Activated gamma-delta T cell (primary cell): ENCODE measurements at places on chromosomes 11 and 22.

GRCh38 chr11:108853864-108854263 is 189.0 kb downstream of the DDX10 start:
- DNase-seq = no peak

DNA sequence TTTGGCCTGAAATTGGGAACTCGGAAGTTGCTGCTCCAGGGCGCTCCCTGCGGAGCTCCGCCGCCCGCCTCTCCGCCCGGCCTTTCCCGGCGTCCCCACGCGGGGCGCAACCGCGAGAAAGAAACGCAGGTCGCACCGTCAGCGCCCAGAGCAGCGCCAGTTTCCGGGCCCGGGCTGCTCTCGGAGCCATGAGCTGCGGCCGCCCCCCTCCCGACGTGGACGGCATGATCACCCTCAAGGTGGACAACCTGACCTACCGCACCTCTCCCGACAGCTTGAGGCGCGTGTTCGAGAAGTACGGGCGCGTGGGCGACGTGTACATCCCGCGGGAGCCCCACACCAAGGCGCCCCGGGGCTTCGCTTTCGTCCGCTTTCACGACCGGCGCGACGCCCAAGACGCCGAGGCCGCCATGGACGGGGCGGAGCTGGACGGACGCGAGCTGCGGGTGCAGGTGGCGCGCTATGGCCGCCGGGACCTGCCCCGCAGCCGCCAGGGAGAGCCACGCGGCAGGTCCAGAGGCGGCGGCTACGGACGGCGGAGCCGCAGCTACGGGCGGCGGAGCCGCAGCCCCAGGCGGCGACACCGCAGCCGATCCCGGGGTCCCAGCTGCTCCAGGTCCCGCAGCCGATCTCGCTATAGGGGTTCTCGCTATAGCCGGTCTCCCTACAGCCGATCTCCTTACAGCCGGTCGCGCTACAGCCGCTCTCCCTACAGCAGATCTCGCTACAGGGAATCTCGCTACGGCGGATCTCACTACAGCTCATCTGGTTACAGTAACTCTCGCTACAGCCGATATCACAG is 521 bp downstream of the SRSF8 start:
- peak; percentile 63 for DNase-seq

- DNase-seq = no peak
These were observed 103.9 kb downstream of the TIMP3 start for GRCh38 chr22:32905400-32905799.

DNA sequence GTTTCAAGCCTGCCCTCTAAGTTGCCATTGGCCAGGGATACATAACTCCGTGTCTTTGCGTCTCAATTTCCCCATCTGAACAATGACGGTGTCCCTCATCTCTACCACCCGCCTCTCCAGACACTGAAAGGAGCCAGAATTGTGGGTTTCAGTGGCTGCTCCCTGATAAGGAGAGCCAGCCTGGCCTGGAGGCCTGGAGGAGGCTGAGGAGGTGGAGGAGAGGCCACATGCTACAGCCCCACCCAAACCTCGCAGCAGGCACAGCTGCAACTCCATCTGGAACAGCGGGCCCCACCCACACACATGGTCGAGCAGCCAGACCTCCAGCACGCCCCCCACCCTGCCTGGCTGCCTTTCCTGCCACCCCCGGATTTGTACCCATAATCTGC is 34.4 kb upstream of the CD82 start:
- no peak for DNase-seq

DNA sequence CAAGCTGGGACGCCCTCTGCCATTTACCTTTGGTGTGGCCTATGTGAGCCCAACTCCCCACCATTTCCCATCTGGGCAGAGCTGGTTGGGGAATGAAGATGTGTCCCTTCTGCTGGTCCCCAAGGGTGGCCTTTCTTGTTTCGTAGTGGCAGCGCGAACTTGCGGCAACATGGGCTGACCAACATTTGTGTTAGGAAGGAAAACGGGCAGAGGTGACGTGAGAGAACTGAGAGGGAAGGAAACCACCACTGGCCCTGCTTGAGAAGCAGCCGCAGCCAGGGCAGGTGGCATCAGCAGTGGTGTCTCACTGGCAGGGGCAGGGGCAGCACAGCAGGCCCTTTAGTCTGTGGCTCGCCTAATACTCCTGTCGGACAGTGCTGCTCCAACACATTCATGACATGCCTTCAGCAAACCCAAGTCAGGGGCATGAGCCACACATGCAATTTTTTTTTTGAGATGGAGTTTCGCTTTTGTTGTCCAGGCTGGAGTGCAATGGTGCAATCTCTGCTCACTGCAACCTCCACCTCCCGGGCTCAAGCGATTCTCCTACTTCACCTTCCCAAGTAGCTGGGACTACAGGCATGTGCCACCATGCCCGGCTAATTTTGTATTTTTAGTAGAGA is 29.9 kb downstream of the LRRC74B start:
- no peak for DNase-seq

DNA sequence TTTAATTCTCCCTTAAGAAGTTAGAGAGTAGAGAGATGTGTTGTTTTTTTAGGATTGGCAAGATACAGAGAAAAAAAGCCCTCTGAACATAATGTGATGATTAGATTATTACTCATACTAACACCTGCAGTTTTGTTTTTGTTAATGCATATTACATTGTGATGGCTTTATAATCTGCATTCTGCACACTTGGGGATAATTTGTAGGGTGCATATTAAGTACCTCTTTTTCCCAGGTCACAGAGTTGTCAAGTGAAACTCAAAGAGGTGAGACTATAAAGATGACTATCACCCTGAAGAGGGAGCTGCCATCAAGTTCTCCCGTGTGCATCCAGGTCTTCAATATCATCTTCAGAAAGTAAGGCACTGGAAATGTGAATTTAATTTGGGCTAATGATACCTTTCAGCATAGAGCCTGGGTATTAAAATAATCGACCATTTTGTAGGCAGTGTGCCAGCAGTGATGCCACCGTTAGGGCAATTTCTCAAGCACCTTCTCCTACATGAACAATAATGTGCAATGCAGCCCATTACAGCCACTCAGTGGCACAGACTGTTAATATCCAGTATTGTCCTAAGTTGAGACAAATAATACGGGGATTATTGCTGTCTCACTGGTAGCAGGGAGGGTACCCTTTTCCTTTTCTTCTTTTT is 16.2 kb downstream of the PIWIL4 start:
- DNase-seq = no peak

- DNase-seq = no peak
These were observed 17.2 kb downstream of the GLB1L3 start for GRCh38 chr11:134293119-134294113.

DNA sequence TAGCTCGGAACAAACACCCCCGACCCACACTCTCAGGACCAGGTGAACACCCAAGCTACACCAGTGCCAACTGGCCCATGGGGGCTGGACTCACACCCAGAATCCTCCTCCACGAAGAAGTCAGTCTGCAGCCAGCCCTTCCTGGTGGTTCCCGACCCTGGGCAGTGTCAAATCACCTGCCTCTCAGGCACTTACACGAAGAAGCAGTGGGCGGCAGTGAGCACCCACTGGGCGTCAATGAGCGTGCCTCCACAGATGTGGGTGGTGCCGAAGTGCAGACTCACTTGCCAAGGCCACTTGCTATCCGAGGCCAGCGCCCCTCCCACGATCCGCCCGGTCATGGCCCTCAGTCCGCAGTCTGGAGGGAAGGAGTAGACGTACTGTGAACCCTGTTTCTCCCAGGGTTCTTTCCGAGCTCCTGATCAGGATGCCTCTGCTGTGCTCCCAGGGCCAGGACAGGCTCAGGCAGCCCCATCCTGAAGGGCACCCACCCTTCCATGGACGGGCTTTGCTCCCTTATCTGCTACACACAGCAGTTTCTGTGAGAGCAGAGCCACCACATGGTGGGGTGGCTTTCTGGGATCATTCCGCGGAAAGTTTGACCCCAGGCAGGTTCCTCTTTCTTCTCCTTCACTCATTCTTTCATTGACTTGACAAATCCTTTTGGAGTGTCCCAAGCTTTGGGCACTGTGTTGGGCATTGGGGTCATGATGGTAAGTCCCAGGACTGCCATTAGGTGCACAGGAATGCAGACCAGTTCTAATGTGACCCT is 19.4 kb downstream of the TMPRSS13 start:
- DNase-seq = no peak

GRCh38 chr11:70755410-70756158 is 357.3 kb downstream of the CTTN start:
- DNase-seq = peak; percentile 25

DNA sequence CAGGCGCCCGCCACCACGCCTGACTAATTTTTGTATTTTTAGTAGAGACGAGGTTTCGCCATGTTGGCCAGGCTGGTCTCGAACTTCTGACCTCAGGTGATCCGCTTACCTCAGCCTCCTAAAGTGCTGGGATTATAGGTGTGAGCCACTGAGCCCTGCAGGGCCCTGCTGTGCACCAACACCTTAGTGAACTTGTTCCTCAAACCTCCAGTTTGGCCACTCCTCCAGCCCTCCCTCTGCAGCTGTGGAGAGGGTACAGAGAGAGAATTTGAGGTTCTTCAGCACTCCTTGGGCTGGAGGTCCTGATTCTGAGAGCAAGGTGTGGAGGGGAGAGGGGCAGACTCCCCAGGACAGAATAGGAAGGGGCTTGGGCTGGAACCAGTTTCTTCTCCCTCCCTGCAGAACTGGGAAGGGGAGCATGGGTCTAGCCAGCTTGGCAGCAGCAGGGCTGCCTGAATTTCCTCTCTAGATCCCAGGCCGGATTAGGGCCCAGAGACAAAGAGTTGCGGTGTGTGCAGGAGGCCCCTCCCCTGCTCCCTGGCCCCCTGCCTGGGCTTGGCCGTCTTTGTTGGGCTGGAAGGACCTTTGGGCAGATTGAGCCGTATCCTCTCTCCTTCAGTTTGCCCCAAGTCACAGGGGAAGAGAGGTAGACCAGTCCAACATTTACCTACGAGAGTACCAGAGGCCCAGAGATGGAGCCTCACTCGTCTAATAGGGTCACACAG is 2.3 kb upstream of the PEX16 start:
- no peak for DNase-seq

DNA sequence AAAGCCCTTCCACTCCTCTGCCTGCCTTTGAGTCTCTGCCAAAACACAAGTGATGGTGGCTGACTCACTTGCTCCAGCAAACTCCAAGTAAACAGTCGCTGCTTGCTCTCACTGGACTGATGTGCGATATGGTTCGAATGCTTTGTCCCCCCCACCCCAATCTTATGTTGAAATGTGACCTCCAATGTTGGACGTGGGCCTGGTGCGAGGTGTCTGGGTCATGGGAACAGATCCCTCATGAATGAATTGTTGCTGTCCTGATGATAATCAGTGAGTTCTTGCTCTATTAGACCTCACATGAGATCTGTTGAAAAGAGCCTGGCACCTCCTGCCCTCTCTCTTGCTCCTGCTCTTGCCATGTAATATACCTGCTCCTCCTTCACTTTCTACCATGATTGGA is 747.9 kb downstream of the OPCML start:
- DNase-seq = no peak
